Type B pancreatic cell (in vitro differentiated cells): ENCODE measurements at places on chromosomes 1 and 21.
A peak's percentile ranks its signal among the peaks of the same experiment; 100 is the strongest.

DNA sequence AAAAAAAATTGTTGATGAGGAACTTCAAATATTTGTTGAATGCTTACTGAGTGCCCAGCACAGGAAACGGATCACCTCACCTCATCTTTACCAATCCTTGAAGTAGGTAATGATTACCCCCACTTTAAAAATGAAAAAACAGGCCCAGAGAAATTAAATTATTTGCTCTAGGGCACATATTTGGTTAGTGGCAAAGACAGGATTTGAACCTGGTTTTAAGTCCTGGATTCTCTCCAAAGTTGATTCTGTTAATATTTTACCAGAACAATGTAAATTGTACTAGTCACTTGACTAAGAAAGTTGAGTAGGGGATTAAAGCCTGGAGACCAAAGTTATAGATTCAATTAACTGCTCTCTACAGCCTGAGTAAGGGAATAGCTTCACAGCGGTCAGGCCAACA is 97.9 kb downstream of the GIPC2 start:
- no peak overlapping the region for H3K27ac ChIP-seq
- H3K27me3 ChIP-seq: peaks cover 8% of the 10 kb centered on the region
- no peak for DNase-seq
- no peaks in the 10 kb centered on the region for H3K36me3 ChIP-seq

- H3K4me3 ChIP-seq: no peak overlapping the region
- H3K36me3 ChIP-seq: no peaks in the 10 kb centered on the region
- H3K27ac ChIP-seq: no peak overlapping the region
- no peak for DNase-seq
These were observed 391.0 kb downstream of the PTPRC start for GRCh38 chr1:199029855-199030254.

DNA sequence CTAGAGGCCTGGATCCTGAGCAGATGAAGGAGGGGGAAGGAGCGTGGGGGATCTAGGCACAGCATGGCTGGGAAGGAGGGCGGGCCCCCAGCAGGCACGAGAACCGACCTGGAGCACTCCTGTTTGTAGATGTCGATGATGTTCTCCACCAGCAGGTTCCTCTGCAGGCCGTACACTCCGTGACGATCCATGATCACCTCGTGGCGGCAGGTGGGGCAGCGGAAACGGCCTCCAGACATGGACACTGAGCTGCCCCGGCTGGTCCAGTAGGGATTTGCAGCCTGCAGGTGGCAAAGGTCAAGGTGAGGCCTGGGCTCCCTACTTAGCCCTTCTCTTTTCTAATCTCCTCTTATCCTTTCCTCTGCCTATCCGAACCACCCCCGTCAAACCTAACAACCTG is 1.3 kb downstream of the TRIM63 start:
- H3K36me3 ChIP-seq: no peaks in the 10 kb centered on the region
- no peak for DNase-seq
- peaks cover 31% of the 10 kb centered on the region for H3K4me1 ChIP-seq
- peak overlapping the region; percentile 65 for H3K27ac ChIP-seq
- H3K27me3 ChIP-seq: peaks cover 3% of the 10 kb centered on the region
- H3K4me3 ChIP-seq: peak overlapping the region; percentile 41

DNA sequence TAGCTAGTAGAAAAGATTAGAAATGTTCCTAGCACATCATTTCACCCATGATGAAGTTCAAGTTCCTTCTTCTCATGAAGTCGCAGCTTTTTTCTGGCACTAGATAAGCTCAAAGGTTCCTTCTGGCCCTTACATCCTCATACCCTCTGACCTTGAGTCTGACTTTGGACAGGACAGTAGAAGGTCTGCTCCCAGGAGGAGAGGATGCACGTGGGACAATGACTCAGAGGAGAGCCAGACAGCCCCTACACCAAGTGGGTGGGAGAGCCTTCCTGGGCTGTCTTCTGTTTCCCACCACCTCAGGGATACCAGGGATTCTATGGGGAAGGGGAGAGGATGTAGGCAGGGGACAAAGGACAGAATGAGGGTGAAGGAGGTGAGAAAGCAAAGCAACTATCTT is 86.0 kb downstream of the HHIPL2 start:
- H3K4me3 ChIP-seq: no peak overlapping the region
- peaks cover 10% of the 10 kb centered on the region for H3K4me1 ChIP-seq
- peaks cover 20% of the 10 kb centered on the region for H3K27me3 ChIP-seq
- DNase-seq: no peak

- no peaks in the 10 kb centered on the region for H3K27me3 ChIP-seq
- H3K27ac ChIP-seq: no peak overlapping the region
- no peaks in the 10 kb centered on the region for H3K36me3 ChIP-seq
- DNase-seq: no peak
These were observed 11.6 kb downstream of the IL6R start for GRCh38 chr1:154416471-154417337.

- H3K27ac ChIP-seq: no peak overlapping the region
- H3K4me1 ChIP-seq: peaks cover 4% of the 10 kb centered on the region
- no peaks in the 10 kb centered on the region for H3K27me3 ChIP-seq
- H3K4me3 ChIP-seq: no peak overlapping the region
- H3K36me3 ChIP-seq: no peaks in the 10 kb centered on the region
- no peak for DNase-seq
These were observed 31.2 kb downstream of the TSEN15 start for GRCh38 chr1:184082541-184083415.

DNA sequence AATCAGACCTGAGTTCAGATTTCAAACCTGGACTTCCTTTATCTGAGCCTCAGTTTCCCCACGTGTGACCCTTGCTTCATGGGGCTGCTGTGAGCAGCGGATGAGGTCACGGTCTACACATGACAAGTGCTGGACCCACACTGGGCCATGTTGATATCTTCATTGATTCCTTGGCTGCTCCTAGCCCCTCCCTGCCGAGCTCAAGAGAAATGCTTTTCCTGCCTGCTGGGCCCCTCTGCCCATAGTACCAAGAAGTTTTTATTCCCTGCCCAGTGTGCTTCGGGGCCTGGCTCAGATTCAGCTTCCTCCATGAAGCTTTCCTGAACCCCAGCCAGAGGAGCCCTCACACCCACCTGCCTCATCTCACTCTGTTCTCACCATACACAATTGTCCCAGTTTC is 181.6 kb downstream of the PTPRU start:
- H3K4me1 ChIP-seq: no peaks in the 10 kb centered on the region
- no peaks in the 10 kb centered on the region for H3K36me3 ChIP-seq
- DNase-seq: no peak
- peaks cover 21% of the 10 kb centered on the region for H3K27me3 ChIP-seq
- H3K4me3 ChIP-seq: no peak overlapping the region
- no peak overlapping the region for H3K27ac ChIP-seq

GRCh38 chr1:46757247-46757955 is 38.5 kb upstream of the EFCAB14 start:
- peak overlapping the region; percentile 93 for H3K27ac ChIP-seq
- peak overlapping the region; percentile 79 for H3K4me3 ChIP-seq
- DNase-seq: no peak
- H3K27me3 ChIP-seq: no peaks in the 10 kb centered on the region

DNA sequence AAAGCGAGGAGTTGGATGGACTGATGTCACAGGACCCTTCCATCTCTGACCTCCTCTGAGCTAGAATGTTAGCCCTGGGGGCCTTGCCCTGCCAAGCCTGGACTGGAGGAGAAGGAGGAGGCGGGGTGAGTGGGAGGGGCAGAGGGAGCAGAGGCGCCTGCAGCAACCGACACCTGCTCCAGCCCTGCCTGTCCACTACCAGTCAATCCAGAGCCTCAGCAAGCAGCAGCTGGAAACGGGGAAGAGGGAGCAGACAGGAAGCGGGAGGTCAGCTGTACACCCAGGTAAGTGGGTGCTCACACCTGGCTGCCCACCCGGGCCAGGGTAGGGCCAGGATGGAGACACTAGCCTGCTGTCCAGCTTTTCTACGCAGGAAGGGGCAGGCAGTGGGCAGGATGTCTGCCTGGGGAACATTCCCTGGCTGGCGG is at the start of gene IGFN1:
TSS of gene IGFN1 (plus strand) at position 201 of the 428 bp plus-strand sequence. CDS start 2,470 bp downstream, outside the sequence.
- peak within 1 kb of the TSS; percentile 15 for H3K27ac ChIP-seq
- peaks cover 15% of the 10 kb centered on the region for H3K27me3 ChIP-seq
- peaks cover 27% of the 10 kb centered on the region for H3K4me1 ChIP-seq
- H3K4me3 ChIP-seq: peak within 1 kb of the TSS; percentile 2

DNA sequence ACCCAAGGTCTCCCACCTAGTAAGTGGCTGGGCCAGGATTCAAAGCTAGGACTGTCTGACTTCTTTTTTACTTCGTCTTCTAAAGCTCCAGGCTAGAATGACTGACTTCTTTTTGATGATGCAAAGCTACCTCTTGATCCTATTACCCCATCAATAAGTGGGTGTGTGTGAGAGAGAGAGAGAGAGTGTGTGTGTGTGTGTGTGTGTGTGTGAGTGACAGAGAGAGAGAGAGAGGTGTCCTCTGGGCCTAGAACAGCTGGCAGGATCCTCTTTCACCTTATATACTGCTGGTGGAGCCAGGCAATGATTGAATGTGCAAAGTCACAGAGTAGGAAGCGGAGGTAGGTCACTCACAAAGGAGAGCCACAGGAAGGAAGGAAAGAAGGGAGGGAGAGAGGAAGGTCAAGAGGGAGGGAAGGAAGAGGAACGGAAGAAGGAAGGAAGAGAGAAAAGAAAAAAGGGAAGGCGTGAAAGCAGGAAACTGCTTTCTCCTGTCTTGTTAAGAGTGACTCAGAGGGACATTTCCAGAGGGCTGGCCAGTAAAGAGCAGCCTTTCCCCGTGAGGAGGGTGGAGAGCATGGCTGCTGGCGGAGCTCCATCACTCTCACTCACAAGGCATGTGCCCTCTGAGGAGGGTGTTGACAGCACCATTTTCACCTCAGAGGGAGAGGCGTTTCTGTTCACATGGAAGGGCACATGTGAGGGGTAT is 68.9 kb downstream of the CDC7 start:
- H3K27ac ChIP-seq: no peak overlapping the region
- H3K27me3 ChIP-seq: no peaks in the 10 kb centered on the region
- H3K36me3 ChIP-seq: no peaks in the 10 kb centered on the region

- H3K27me3 ChIP-seq: peaks cover 11% of the 10 kb centered on the region
- H3K4me1 ChIP-seq: no peaks in the 10 kb centered on the region
- no peak overlapping the region for H3K27ac ChIP-seq
- H3K36me3 ChIP-seq: no peaks in the 10 kb centered on the region
These were observed 3.4 kb upstream of the COL6A2 start for GRCh38 chr21:46094401-46095082.

GRCh38 chr21:24948186-24948585 is 659.1 kb downstream of the MRPL39 start:
- no peak overlapping the region for H3K4me3 ChIP-seq
- no peak for DNase-seq
- no peaks in the 10 kb centered on the region for H3K36me3 ChIP-seq
- no peak overlapping the region for H3K27ac ChIP-seq
- H3K27me3 ChIP-seq: no peaks in the 10 kb centered on the region

- no peaks in the 10 kb centered on the region for H3K27me3 ChIP-seq
- no peaks in the 10 kb centered on the region for H3K4me1 ChIP-seq
- H3K36me3 ChIP-seq: no peaks in the 10 kb centered on the region
- no peak overlapping the region for H3K27ac ChIP-seq
- DNase-seq: no peak
These were observed 153.8 kb downstream of the MRPL39 start for GRCh38 chr21:25453524-25453923.

DNA sequence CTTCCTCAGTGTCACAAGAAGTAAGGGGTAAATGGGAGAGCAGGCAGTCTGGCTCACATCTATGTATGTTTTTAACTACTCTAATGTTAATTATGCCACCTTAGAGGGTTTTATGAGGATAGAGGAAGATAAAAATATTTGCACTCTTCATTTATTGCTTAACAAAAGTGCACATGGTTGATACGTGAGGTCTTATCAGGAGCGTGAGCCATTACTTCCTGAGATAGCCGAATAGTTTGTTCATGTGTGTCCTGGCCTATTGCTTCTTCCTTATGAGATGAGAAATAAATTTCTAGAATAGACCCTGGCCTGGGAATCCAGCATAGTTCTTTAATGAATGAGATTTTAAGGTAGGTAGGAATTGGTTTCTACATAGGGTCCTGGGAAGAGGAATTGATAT is 471.1 kb upstream of the B3GALT2 start:
- H3K27ac ChIP-seq: no peak overlapping the region
- DNase-seq: no peak
- H3K36me3 ChIP-seq: no peaks in the 10 kb centered on the region
- no peak overlapping the region for H3K4me3 ChIP-seq
- no peaks in the 10 kb centered on the region for H3K27me3 ChIP-seq

- no peak overlapping the region for H3K4me3 ChIP-seq
- no peak overlapping the region for H3K27ac ChIP-seq
- no peaks in the 10 kb centered on the region for H3K4me1 ChIP-seq
- H3K36me3 ChIP-seq: peaks cover 27% of the 10 kb centered on the region
- H3K27me3 ChIP-seq: no peaks in the 10 kb centered on the region
- no peak for DNase-seq
These were observed 27.7 kb downstream of the DNAJC11 start for GRCh38 chr1:6673816-6674398.

GRCh38 chr1:202012544-202013478 is 2.4 kb downstream of the ELF3 start:
- peaks cover 3% of the 10 kb centered on the region for H3K27me3 ChIP-seq
- peaks cover 26% of the 10 kb centered on the region for H3K4me1 ChIP-seq
- H3K36me3 ChIP-seq: peaks cover 22% of the 10 kb centered on the region
- H3K4me3 ChIP-seq: peak overlapping the region; percentile 96
- DNase-seq: no peak
- H3K27ac ChIP-seq: peak overlapping the region; percentile 77

- no peak overlapping the region for H3K4me3 ChIP-seq
- H3K27me3 ChIP-seq: peaks cover 6% of the 10 kb centered on the region
- H3K36me3 ChIP-seq: peaks cover 6% of the 10 kb centered on the region
- peaks cover 5% of the 10 kb centered on the region for H3K4me1 ChIP-seq
- no peak for DNase-seq
- H3K27ac ChIP-seq: no peak overlapping the region
These were observed 418.5 kb upstream of the RUNX1 start for GRCh38 chr21:35467566-35467965.

GRCh38 chr1:114455102-114455785 is 55.8 kb downstream of the TRIM33 start:
- peaks cover 42% of the 10 kb centered on the region for H3K36me3 ChIP-seq
- DNase-seq: no peak
- peaks cover 8% of the 10 kb centered on the region for H3K4me1 ChIP-seq
- no peak overlapping the region for H3K4me3 ChIP-seq

DNA sequence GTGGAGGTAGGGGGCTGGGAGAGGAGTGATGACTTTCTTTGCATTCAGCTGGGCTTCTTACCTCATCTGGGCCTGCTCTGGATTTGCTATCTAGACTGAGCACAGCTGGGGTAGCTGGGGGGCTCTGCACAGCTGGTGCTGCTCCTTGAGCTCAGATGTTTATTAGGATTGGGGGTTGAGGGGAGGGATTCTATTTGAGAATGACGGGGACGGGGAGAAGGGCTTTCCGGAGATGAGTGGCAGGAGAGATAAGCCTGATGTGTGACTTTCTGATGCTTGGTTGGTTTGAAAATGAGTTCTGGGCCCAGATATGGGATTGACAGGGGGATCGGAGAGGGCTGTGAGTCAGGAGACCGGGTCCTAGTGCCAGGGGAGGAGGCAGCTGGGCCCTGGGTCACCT is 146.1 kb upstream of the CSF3R start:
- DNase-seq: no peak
- H3K27me3 ChIP-seq: peaks cover 44% of the 10 kb centered on the region
- no peaks in the 10 kb centered on the region for H3K36me3 ChIP-seq
- no peak overlapping the region for H3K4me3 ChIP-seq
- H3K27ac ChIP-seq: no peak overlapping the region
- H3K4me1 ChIP-seq: no peaks in the 10 kb centered on the region
